Activated CD8-positive, alpha-beta T cell treated with anti-CD3 and anti-CD28 coated beads for 36 hours (primary cell): ENCODE measurements at places on chromosomes 11 and 22.

GRCh38 chr22:24948356-24949202, 2.1 kb upstream of the LHFPL7 start:
- DNase-seq, result no peak

- no peak for DNase-seq
These were observed 20.3 kb upstream of the MALAT1 start for GRCh38 chr11:65478388-65479183.

DNA sequence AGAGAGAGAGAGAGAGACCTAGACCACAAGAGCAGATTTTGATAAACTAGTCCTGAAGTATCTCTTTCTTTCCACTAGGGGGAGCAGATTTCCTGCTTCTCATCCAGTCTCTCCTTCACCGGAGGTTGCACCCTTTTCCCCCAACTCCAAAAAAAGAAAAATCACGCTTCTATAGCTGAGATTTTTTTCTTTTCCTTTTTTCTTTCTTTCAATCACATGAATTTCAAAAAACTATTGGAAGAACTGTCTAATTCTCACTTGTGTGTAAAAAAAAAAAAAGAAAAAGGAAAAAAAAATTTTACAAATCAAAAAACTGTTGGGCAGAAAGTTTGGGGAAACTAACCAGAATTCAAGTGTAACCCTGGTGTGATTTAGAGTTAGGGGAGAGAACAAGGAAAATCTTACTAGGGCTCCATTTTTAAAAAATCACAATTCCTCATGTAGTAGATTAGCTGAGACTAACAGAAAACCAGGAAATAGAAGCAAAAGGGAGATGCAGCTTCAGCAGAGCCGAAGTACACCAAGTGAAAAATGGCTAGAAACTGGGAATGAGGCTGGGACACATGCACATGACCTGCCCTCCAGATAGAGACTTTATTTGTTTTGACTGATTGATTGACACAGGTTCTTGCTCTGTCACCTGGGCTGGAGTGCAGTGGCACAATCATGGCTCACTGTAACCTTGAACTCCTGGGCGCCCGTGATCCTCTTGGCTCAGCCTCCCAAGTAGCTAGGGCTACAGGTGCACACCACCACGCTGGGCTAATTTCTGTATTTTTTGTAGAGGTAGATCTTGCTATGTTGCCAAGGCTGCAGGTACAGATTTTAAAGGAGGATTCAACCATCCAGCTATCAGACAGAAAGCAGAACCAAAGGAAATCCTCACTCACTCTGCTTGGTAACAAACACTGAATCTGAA, 27.1 kb downstream of the SDHD start:
- no peak for DNase-seq

DNA sequence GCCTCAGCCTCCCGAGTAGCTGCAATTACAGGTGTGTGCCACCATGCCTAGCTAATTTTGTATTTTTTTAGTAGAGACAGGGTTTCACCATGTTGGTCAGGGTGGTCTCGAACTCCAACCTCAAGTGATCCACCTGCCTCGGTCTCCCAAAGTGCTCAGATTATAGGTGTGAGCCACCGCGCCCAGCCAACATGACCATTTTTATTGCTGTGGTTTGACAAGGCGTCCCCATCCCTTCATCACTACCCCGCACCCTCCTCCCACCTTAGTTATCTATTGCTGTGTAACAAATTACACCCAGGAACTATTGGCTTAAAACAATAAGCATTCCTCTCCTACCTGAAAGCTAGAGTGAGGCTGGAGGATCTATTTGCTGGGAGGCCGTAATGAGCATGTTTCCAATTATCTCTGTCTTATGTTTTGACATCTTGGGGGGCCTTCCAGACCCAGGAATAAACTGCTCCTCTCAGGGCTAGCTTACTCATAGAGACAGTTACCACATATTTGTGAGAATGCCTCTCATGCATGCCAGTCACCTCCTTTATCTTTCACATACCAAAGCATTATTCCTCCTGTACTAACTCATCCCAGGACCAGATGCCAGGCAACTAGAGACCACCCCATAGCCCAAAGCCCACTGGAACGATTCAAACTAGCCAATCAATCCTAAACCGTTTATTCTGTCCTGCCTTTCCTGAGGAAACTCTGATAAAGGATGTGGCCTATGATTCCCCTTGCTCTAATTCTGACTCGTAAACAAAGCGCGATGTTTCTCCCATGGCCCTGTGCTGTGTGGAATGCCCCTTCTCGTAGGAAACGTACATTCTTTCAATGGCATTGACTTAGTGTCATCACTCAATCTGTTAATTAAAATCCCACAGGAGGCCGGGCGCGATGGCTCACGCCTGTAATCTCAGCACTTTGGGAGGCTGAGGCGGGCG, 19.4 kb downstream of the SNU13 start:
- no peak for DNase-seq

DNA sequence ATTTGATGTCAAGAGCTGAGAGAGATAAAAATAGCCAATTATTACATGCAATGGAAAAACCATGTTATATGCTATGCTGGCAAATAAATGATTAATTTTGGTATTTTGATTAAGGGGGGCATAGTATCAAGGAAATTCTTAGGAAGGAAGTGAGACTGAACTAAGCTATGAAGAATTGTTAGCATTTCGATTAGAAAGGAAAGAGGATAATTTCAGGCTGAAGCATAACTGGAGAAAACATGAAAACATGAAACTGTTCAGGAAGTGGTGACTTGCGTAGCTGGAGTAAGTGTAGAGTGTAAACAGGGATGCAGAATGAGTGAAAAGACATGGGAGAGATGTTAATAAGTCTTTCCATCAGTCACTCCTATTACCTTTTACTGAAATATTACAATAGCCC, 6.4 kb downstream of the ACRV1 start:
- DNase-seq, result no peak

GRCh38 chr11:110735455-110736170, 23.4 kb upstream of the ARHGAP20 start:
- DNase-seq, result no peak

- DNase-seq, result peak; percentile 44
These were observed 86.0 kb downstream of the PPP6R3 start for GRCh38 chr11:68546555-68546954.

DNA sequence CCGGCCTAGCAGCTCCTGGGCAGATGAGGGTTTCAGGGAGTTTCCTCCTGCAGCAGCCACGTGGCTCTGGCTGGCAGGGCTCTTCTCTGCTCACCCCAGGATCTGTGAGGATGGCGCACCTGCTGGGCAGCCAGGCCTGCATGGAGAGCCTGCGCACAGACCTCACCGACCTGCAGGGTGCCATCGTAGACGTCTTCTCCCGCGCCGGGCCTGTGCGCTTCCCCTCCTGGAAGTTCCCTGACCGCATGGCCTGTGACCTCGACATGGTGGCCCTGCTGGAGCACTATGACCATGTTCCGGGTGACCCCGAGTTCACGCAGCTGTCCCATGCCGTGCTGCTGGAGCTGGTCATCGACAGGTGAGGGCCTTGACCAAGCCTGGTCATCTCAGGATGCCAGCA, 9.1 kb downstream of the CCDC157 start:
- no peak for DNase-seq

- DNase-seq, result no peak
These were observed 1.1 kb upstream of the PHLDB1 start for GRCh38 chr11:118606157-118606843.

GRCh38 chr11:128342511-128343134, 244.7 kb downstream of the ETS1 start:
- DNase-seq, result peak; percentile 89

DNA sequence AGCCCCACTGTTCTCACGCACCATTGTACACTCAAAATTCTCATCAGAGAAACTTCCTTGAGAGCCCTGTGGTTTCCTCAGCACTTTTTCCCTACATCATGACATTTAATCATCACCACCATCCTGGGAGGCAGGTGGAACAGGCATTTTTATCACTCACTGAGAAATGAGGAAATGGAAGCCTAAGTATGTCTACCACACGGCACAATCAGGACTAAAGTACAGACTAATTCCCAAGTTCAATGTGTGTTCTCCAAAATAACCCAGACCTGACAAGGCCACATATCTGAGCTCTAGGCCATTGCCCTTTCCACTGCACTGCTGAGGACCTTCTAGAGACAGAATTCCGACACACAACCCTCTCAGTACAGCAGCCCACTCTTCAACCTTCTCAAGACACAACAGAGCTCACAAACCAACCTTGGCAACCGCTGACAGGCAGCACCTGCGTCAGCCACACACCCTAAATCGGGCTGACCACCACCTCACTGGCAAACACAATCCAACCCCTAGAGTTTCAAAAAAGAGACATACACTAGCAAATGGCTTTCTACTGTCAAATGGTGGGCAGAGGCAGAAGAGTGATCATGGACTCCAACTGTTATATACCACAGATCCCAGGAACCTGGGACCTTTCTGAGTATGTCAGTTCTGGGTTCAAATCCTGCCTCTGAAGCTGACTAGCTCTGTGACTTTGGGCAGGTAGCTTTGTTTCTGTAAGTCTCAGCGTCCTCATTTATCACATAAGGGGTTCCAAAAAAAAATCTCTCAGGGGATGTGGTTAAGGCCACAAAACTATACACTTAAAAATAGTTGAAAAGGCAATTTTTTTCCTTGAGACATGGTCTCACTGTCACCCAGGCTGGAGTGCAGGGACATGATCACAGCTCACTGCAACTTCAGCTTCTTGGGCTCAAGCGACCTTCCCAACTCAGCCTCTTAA, 16.3 kb downstream of the SMCO4 start:
- DNase-seq, result no peak

DNA sequence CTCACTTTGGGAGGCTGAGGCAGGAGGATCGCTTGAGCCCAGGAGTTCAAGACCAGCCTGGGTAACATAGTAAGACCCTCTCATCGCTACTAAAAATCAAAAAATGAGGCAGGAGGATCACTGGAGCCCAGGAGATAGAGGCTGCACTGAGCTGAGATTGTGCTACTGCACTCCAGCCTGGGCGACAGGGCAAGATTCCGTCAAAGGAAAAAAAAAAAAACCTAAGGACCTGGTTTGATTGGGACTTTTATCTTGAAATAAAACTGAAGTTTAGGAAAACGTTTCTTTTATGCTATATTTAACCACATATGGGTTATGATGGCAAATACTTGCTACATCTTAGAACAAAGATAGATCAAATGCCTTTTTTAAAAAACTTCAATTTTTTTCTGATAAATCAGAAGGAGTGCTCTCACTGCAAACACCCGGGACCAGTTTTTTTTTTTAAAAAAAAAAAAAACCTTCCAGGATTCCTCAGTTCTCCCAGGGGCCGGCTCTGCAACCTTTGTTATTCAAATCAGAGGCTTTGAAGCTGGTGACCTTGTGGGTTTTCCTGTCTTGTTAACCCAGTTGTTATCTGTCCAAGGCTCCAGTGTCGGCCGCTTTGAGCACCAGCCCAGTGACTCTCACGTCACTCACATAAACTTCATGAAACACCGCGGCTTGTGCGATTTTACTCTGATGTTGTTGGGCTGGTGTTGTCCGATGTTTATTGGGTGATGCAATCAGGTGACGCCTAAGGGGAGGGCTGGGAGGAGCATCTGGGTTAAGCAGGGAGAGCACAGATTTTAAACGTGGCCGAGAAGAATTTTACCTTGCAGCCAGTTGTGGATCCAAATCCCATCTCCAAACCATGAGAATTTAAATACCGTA, 24.7 kb upstream of the SLC22A12 start:
- peak; percentile 43 for DNase-seq

GRCh38 chr11:59010708-59011107, 71.4 kb downstream of the GLYATL1 start:
- DNase-seq, result no peak
